ENCODE measurements at places on chromosomes 4 and X.

- DNase-seq = no peak
Observed at GRCh38 chr4:8051644-8052043, 107.0 kb downstream of the ABLIM2 start.

- peak; percentile 96 for DNase-seq
Observed at GRCh38 chr4:15077969-15078368, 75.7 kb downstream of the CPEB2 start.

GRCh38 chr4:145406970-145407369 is 74.7 kb upstream of the SMAD1 start:
- no peak for DNase-seq

GRCh38 chr4:97411356-97411755 is 731.9 kb downstream of the STPG2 start:
- no peak for DNase-seq

GRCh38 chrX:111831343-111831742 is 44.6 kb upstream of the TRPC5OS start:
- DNase-seq = no peak

- DNase-seq = no peak
Observed at GRCh38 chr4:1367230-1367935, 20.4 kb downstream of the UVSSA start.

- DNase-seq = peak; percentile 5
Observed at GRCh38 chrX:153875391-153876111, 10.4 kb downstream of the L1CAM start.

GRCh38 chr4:102321260-102321995 is 23.9 kb downstream of the SLC39A8 start:
- DNase-seq = no peak

DNA sequence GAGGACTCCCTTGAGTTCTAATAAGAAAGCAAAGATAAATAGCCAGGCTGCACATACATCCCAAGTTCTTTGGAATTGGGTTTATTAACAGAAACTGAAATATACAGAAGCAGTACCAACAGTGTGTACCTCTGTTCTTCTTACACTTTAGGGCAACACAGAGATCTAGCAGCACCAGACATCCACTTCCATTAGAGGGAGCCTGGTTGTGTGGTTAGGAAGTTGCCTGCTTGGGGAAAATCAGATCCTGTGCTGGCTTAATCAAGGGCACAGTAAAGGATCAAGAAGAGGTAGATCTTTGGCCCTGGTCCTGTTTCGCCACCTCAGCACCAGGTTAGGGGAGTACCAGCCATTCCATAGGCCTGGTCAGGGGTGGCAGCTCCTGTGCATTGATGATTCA is 231.1 kb upstream of the ARHGAP24 start:
- DNase-seq = peak; percentile 8

DNA sequence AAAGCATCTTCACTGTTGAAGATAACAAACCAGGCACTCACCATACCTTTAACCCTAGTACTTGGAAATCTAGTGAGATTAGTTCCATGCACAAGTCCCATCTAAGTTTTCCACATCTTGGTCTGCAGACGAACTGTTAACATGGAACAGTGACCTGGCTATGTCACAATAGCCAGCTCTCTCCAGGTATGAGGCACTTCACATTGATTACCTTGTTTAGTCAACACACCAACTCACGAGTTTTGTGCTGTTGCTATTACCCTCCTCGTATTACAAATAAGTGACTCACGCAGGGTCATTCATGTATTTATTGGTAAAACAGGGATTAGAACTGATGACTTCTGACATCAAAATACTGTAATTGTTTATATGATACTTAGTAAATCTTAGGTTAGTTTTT is 36.4 kb upstream of the FRAS1 start:
- no peak for DNase-seq

GRCh38 chr4:156374069-156374468 is 420.4 kb upstream of the CTSO start:
- no peak for DNase-seq
